ENCODE measurements at places on chromosomes 5 and 9.
A peak's percentile ranks its signal among the peaks of the same experiment; 100 is the strongest.

DNA sequence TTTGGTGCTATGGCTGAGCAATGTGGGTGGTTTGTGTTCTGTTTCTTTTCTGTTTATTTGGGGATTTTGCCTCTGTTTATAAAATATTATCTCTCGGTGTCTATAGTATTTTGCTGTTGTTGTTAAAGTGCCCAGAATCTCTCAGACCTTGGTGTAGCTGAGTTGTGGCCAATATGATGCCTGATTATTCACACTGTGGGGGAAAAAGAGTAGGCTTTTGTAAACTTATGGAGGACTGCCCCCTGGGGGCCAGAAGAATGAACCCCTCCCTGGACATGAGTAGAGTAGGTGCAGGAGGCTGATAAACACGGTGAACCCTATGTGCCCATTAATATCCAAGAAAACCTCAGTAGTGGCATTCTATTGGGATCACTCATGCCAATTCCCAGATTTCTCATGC, 49.0 kb upstream of the DPYSL3 start:
- DNase-seq = peak; percentile 75

GRCh38 chr5:30446456-30446855, 747.0 kb upstream of the CDH6 start:
- no peak for DNase-seq

GRCh38 chr5:109826-110225, 17.9 kb downstream of the PLEKHG4B start:
- DNase-seq = no peak

GRCh38 chr9:109506097-109506712, 8.1 kb upstream of the PTPN3 start:
- no peak for DNase-seq

DNA sequence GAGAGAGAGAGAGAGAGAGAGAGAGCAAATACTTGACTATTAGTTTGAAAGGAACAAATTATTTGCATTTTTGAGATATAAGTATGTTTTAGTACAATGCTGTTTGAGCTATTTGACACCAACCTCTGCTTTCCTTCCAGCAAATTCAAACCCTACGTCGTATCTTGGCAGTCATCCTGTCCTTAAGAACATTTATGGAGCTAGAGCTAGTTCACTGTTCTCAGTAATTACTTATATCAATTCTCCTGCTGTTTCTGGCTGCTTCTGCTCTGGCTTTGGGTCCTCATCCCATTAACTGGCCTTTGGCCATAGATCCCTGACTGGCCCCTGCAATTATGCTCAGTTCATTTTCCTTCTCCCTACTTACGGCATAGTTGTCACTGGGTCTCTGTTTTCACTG, 19.9 kb upstream of the ERAP2 start:
- no peak for DNase-seq

DNA sequence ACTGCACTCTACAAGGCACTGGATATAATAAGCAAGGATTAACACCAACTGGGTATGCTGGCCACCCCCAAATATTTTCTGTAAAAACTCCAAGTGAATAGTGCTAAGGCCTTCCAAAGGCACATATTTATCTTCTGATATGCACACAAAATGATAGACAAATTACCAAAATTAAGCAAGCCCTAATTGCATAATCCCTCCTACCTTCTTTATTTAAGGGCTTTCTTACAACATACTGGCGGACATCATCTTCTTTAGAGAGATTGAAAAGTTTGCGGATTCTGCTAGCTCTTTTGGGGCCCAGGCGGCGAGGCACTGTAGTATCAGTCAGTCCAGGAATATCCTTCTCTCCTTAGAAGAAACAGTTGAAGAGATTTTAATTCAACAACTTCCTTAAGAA, 1.9 kb downstream of the RPS6 start:
- DNase-seq = no peak

DNA sequence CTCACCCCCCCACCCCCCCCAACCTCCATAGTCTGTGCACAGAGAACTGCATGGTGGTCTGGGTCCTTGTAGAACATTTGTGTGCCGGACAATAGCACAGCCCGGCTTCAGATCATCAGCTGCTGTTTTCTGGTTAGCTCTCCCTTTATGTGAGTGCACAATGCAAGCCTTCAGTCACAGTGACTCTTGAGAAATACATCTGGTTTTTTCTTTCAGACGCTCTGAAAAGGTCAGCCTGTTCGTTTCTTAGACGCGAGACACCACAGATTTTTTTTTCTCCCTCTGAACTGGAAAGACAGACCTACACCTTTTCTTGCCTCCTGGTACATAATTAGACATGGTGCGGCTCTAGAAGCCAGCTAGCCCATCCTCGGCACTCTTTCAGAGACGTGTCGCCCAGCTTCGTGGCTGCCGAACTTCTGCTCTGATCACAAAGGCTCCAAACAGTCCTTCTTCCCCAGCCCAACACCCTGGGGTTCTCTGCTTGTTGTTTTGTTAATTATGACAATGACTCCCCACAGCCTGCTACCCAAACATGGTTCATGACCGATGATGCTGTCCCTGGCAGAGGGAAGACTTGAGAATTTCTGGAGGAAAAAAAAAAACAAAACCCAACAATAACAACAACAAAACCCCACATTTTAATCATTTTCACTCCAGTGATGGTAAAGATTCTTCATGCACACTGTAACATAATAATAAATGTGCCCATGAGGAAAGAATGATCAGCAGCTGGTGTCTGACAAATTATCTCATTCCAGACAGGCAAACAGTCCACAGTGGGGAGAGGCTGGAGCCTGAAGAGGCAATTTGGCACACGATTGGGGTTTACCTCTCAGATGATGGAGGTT, 241.4 kb upstream of the ZNF462 start:
- DNase-seq = peak; percentile 11

DNA sequence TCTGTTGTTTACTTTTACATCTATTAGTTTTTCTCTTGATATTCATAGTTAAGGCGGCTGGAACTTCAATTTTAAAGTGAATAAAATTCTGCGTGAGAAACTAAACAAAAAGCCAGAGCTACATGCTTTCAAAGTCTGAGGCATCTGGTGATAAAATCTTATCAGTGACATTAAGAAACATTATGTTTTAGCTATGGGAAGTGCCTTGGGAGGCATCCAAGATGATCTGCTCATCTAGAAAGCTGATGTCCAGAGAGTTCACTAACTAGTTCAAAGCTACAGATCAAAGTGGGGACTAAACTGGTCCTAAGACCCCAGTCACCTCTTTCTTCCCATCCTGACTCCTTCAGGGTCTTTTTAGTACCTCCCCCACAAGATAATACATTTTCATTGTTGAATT, 37.2 kb downstream of the MRPS27 start:
- peak; percentile 46 for DNase-seq

DNA sequence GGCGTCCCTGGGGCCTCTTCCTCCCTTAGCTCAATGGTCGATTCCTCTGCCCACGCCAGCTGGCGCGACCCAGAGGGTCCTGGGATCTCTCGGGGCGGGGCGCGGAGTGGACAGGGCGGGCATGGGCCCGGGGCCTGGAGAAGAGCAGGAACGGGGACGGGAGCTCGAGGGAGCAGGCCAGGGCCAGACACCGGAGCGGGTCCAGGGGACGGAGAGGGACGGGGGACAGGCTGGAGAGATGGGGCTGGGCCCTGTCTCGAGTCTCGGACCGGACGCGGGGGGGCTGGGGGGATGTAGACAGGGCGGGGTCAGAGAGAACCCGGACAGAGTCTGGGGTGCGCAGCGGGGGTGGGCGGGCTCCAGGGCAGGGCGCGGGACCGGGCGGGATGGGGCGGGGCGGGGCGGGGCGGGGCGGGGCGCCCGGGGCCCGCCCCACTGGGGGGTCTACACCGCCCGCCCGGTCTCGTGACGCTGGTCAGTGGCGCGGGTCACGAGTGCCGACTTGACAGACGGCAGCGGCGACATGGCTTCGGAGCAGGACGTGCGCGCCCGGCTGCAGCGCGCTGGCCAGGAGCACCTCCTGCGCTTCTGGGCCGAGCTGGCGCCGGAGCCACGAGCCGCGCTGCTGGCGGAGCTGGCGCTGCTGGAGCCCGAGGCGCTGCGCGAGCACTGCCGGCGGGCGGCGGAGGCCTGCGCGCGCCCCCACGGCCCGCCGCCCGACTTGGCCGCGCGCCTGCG, at the start of gene UAP1L1:
Gene UAP1L1, plus strand, starts transcription at position 508 of the 738 bp plus-strand sequence. Its CDS starts 16 bp downstream, at position 524.
- no peak for DNase-seq

Data from muscle of back (tissue), 13 donors.